ENCODE measurements at places on chromosomes 1 and 21.

DNA sequence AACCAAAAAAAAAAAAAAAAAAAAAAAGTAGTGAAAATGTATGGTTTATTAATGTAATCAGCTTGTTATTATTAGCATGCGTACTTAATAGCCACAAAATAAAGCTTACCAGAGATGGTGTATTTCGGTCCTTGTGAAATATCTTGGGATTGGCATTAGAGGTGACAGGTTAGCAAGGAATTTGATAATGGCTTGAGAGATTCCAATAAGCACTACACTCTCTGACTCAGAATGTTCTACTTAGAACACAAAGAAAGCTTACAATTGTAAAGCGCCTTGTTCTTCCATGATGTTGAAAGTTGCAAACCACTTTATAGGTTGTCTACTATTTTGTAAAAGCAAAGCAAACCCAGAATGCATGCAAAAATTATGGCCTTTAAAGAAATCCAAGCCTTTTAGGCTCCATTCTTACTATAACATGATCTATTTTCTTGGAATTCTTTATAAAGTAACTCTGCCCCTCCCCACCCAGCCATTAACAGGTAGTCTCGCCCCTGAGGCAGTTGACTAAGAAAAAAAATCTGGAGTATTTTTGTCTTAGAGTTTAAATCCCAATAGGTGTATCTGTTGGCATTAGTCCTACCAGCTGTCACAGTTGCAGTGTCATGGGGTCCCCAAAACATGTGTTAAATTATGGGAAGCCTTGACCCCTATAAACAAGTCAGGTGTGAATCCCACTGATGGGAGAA is 129.2 kb downstream of the DHRS3 start:
- DNase-seq, result peak; percentile 71

GRCh38 chr21:14452727-14453241 is 69.8 kb upstream of the HSPA13 start:
- DNase-seq, result no peak

GRCh38 chr1:2348346-2349325 is 42.7 kb downstream of the MORN1 start:
- no peak for DNase-seq

DNA sequence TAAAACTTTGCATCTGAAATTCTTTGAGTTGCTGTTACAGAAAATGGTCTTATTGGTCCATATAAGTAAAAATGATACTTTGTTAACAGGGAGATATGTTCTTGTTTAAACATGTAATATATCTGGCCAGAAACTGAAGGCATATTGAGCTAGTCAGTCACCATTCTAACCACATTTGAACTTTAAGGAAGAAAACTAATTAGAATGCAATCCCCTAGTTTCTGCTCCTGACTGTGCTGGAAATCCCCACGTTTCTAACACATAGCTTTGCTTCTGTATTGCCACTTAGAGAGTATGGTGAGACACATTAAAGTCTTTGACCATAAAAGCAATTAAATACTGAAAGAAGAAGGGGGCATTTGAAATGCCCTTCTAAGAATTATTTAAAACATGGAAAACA is 32.1 kb upstream of the HIVEP3 start:
- no peak for DNase-seq

- DNase-seq, result peak; percentile 68
These were observed 10.8 kb downstream of the INAVA start for GRCh38 chr1:200905411-200906052.

DNA sequence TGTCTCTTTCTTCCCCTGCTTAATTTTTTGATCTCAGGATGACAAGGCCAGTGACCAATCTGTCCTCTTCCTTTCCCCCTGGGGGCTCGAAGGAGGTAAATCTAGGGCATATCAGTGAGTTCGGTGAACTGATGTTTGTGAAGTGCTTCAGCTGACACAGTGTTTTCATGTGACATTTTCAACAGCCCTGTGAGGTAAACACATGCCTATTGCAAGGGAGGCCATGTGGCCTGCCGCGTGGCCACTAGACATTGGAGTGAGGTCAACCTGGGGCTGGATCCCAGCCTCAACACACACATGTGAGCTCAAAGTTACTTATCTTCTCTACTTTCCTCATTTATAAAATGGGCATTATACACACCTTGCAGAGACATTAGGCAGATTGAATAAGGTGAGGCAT is 126.3 kb downstream of the PLPP3 start:
- DNase-seq, result no peak

DNA sequence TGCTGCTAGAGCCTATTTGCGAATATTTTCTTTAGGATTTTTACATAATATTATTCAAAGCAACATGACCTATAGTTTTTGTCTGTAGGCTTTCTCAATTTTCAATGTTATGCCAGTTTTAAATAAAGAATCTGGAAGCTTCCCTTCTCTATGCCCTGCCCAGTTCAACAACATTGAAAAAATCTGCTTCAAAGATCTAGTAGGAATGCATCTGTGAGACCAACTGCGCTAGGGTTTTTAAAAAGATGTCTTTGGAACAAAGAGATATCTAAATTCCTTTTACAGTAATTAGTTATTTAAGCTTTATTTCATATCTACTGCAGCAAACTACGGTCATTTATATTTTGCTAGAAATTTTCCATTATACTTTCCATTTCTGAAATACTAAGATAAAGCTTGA is 25.7 kb downstream of the HEATR1 start:
- no peak for DNase-seq

Data from PC-3 (cell line).